ENCODE measurements at places on chromosomes 1 and 21.

- DNase-seq, result no peak
Measured at GRCh38 chr1:1430992-1431844, 4.3 kb upstream of the VWA1 start.

DNA sequence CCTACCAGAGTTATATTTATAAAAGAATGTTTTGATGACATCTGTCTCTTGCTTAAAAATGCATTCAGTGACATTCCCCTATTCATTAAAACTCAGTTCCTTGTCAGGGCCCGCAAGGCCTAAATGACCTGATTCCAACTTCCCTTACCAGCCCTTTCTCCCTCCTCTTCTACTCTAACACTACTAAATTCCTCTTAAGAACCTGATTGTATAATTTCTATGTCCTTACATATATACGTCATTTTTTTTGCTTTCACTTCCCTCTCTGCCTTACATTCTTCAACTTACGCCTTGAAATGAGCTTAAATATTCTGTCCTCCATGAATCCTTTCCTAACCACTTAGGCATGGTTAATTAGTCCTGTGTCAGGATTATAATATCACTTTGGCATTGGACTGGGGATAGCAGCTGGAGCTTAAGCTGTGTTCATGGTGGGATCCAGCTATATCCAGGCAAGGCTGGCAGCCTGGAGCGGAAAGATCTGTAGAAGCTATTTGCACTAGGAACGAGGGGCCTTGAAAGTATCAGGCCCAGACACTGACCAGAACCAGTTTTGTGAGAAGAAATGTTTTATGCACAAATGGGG, 360.2 kb upstream of the PTBP2 start:
- DNase-seq, result no peak

DNA sequence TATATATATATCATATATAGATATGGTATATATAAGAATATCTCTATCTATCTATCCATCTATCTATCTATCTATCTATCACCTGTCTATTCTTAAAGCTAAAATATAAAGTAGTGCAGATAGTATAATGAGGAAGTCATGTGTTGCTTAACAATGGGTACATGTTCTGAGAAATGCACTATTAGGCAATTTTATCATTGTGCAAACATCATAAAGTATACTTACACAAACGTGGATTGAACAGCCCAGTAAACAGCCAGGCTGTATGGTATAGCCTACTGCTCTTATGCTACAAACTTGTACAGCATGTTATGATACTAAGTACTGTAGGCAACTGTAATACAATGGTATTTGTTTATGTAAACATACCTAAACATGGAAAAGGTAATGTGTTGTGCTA, 621.0 kb upstream of the NCAM2 start:
- no peak for DNase-seq

GRCh38 chr1:232393444-232394146, 236.3 kb downstream of the SIPA1L2 start:
- no peak for DNase-seq

- DNase-seq, result no peak
Measured at GRCh38 chr1:245750261-245750660, 595.5 kb downstream of the KIF26B start.

- DNase-seq, result no peak
Measured at GRCh38 chr1:207659545-207660153, 14.7 kb downstream of the CR1L start.

DNA sequence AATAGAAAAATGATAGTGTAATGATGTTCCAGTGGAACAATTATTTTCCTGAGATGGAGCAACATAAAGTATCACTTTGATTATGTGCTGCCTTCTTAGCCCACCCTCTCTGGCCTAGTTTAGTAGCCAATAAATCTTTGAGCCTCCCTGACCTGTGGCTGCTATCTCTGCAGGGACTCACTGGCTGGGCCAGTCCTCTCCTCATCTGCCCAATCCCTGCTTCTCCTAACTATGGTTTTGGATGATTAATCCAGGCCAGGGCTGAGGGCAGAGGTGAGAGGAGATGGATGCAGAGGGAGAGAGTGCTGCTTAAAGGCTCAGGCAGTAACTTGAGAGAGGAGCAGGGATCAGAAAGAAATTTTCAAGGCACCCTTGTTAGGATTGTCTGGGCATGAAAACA, 89.0 kb upstream of the CD34 start:
- no peak for DNase-seq

- DNase-seq, result no peak
Measured at GRCh38 chr1:203039609-203040512, 13.6 kb downstream of the PPFIA4 start.

DNA sequence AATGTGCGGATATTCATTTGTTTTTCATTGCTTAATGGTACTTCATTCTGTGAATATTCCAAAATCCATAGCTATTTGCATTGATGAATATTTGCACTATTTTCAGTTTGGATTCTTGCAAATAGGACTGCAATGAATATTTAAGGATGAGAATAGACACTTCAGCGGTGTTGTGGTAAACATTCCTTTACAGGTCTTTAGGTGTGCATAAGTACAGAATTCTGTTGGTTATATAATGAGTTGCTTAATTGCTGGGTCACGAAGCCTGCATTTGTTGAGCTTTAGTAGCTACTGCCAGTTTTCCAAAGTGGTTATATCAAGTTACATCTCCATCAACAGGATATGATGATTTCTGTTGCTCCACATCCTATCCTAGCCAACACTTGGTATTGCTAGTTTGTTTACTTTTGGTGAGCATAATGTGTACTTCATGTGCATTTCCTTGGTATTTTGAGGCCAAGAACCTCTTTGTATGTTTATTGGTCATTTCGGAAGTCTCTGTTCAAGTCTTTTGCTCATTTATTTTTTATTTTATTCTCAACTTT, 64.2 kb upstream of the CYYR1 start:
- no peak for DNase-seq

DNA sequence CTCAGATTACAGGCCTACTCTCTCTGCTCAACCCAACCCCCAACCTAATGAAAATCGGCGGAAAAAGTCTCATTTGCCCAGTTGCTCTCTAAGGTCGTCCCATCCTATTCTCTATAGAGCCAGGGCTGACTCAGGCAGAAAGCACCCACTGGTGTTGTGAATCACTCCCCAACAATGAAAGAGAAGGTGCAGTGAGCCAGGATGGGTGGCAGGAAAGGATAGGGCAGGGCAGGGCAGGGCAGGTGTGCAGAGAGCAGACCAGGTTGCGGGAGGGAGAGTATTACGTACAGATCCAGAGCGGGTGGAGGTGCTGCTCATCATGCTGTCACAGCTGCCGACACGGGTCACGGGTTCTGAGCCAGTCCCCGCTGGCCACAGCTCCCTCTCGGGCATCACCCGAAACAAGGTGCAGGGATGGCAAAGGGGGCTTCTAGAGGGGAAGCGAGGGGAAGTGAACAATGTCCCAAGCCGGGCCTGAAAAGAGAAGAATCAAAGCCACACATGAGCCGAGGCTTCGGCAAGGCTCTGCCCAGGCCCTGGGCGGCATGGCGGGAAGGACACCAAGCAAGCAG, 5.3 kb downstream of the C1orf116 start:
- DNase-seq, result no peak

DNA sequence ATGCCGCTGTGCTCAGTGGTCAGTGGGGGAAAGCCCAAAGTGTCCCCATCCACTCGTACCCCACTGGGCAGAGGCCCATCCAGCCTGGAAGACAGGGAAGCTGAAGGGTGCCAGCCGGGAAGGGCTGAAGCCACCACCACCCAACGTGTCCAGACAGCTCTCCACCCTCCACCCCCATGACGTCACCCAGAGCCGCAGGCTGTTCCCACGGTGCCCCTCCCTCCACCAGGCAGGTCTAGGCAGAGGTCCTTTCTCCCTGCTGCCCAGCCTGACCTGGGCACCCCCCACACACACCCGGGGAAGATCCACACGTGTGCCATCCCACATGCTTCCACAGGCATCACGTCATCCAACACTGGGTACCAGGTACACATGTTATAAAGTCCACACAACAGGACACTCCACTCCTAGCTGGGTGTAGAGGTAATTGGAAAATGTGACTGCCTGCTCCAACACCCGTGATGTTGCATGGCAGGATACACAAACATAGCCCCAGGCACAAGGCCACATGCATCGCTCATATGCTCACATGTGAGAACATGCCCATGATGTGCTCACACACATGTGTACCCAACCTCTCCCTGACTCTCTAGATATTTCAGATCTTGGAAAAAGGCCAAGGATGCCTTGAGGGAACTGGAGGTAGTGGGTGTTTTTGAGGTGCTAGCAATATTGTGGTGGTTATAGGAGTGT, 5.1 kb upstream of the ARHGAP30 start:
- no peak for DNase-seq

DNA sequence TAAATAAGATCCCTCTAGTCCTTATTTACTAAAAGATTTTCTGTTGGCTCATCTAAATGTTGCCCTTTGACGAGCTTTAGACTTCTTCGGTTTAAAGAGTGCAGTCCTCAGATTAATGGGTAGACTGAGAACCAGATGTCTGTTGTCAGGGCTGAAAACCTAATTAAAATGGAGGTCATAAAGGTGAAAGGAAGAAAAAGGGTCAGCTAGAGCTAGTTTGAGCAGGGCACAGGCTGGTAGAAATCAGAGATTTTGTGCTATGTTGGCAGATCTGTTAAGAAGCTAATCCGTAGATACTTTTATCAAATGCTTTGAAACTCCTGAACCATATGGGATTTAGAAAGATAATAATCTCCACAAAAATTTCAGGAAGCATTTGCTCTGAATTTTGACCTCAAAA, 959.0 kb downstream of the PLA2G4A start:
- no peak for DNase-seq

- no peak for DNase-seq
Measured at GRCh38 chr21:42527127-42527488, 13.5 kb downstream of the SLC37A1 start.

GRCh38 chr21:15210235-15210678, 145.5 kb upstream of the NRIP1 start:
- DNase-seq, result no peak

DNA sequence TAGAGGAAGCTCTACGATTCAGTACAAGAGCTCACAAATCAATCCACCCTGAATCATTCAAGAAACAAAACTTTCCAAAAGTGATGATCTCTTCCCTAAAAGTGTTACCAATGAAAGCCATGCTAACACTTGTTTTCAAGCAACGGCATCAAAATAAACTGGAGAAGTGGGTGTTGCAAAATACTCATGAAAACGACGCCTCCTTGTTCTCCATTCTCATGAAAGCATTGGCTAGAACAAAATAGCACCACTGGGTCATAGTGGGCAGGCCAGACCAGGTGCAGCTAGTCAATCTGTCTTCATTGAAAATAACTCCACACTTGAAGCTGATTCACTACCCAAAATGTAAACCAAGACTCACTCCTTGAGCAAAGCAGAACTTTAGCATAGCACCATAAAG, 4.3 kb downstream of the TIAM1 start:
- DNase-seq, result no peak

DNA sequence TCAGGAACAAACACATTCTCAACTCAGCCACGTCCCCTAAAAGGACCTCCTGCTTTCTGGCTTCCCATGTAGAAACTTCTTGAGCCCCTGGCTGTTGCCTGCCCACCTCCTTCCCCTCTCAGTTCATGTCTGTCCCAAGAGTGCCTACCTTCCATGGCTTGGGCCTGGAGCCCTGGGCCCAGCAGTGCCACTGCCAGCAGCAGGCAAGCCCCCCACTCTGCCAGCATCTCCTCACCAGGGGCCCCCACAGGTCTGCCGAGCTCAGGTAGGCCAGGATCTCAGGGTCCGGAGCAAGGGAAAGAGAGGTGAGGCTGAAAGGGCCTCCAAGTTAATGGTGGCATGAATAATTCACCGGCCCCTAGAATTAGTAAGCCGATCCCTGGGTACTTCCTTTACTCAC, at the start of gene CDCP2:
CDCP2 (minus strand) TSS at position 305 of the 400 bp plus-strand sequence; CDS start at position 227, 78 bp downstream.
- DNase-seq, result no peak

- no peak for DNase-seq
Measured at GRCh38 chr1:7557301-7557891, 213.7 kb upstream of the VAMP3 start.

- no peak for DNase-seq
Measured at GRCh38 chr1:174358786-174359453, 88.8 kb upstream of the GPR52 start.

GRCh38 chr21:25373126-25374082, 233.9 kb downstream of the MRPL39 start:
- DNase-seq, result no peak

Measured in NCI-H2081 treated with DMSO at 0.1 percent for 48 hours (cell line).